ENCODE measurements at places on chromosomes 7 and 10.

- peak; percentile 25 for DNase-seq
Observed at GRCh38 chr7:157980774-157981173, 606.8 kb downstream of the PTPRN2 start.

DNA sequence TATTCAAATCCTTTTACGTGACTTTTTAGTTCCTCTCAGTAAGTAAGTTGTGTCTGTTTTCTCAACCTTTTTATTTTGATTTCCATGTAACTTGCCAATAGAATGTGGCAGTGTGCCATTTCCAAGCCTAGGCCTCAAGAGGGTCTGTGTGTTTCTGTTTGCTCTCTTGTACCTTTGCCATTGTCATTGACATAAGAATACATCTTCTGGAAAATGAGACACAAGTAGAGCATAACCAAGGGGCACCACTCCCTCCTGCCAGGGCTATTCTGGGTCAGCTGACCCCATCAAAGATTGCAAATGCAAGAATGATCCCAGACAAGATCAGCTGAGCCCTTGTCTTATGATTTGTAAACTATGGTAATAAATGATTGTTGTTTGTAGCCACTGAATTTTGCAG lies 524.0 kb downstream of the IPMK start:
- no peak for DNase-seq

DNA sequence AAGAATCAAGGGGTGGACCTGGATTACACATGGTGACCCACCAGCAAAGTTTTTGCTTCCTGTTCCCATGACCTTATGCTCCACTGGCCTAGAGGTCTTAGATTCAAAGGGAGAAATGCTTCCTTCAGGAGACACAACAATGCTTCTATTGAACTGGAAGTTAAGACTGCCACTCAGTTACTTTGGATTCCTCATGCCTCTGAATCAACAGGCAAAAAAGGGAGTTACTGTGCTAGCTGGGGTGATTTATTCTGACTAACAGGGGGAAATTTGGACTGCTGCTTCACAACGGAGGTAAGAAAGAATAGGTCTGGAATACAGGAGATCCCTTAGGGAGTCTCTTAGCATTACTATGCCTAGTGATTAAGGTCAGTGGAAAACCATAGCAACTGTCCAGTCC lies 10.3 kb downstream of the TMEM229A start:
- no peak for DNase-seq

- no peak for DNase-seq
Observed at GRCh38 chr10:63976538-63976937, 455.3 kb downstream of the REEP3 start.

GRCh38 chr10:16606421-16606820 lies 84.7 kb upstream of the C1QL3 start:
- no peak for DNase-seq

GRCh38 chr7:114976666-114977065 lies 54.8 kb downstream of the MDFIC start:
- DNase-seq, result no peak

GRCh38 chr7:154942691-154943090 lies 60.2 kb downstream of the PAXIP1 start:
- no peak for DNase-seq

DNA sequence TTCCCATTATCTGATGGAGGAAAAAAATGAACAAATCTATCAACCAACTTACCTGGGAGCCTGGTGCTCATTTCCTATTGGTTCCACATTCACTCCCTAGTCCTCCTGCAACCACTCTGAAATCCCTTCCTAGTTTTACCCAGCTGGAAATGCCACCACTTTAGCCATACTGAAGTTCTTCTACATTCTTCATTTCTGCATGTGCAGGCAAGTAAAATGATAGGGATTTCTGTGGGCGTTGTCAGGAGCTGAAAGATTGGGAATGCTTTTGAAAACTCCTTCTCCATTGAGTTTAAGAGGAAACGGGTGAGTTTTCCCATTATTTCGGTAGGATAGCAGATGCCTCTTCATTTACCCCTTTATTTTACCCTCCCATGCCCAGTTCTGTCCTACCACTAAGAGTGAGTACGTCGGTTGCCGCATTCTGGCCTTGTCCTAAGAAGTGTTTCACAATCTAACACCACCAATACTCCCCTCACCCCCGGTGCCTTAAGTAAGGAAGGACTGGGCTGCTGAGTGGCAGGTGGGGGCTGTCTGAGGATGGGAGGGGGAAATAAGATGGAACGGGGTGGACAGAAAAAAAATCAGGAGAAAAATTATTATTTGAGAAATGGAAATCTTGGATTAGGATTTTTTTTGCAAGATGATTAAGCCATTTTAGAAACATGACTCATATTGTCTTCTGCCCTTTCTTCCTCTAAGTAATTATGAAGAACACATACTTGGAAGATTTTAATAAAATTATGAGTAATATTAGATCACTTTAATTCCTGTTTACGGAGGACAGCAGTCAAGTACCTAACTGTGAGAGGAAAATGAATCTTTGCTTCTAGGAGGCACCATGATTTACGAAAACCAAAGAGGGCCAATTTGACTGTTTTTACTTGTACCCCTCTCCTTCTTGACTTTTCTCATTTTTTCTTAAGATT lies 13.2 kb upstream of the TAS2R60 start:
- no peak for DNase-seq

DNA sequence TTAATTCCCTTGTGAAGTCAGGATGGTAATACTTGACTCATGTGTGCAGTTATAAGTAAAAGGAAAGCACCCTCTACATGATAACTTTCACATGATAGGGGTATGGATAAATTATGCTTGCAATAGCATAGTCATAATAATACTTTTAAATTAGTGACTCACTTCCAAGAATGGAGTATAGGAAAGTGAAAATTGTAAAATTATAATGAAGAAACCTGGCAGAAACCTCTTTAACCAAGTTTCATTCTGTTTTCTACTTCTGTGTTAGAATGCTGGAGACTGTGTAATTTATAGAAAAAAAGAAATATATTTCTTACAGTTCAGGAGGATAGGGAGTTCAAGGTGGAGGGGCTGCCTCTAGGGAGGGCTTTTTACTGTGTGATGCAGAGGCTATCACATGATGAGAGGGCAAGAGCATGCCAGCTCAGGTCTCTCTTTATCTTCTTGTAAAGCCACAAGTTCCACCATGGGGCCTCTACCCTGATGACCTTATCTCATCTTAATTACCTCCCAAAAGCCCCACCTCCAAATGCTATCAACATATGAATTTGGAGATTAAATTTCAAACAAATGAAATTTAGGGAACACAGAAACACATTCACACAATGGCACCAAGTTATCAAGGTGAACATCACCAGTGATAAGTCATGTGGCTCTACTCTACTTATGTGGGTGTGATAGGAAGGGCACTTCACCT lies 43.2 kb downstream of the HDAC9 start:
- no peak for DNase-seq

GRCh38 chr7:24907311-24907886 lies 72.6 kb downstream of the OSBPL3 start:
- no peak for DNase-seq

DNA sequence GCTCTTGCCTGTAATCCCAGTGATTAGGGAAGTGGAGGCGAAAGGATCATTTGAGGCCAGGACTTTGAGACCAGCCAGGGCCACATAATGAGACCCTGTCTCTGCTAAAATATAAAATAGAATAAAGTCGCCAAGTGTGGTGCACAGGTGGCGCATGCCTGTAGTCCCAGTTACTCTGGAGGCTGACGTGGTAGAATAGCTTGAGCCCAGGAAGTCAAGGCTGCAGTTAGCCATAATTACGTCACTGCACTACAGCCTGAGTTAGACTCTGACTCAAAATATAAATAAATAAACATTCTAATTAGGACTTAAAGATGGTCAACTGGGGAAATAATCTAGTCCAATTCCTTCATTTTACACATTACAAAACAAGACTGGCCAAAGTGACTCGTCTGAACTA lies 768 bp downstream of the CHCHD2 start:
- DNase-seq, result no peak

DNA sequence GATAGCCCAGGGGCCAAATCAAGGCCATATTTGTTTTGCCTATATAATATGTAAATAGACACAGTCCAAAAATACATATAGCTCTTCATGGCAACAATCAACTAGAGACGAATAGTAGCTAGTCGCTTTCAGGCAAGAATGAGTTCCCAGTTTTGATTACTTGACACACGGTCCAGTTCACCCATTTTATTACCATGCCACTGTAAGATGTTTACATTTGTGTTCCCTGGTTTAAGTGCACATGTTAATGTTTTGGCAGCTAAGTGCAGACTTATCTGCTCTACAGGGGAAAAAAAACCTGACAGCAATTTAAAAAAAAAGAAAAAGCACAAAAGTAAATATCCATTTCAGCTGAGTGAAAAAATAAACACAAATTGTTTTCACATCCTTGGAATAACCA lies 213.1 kb downstream of the TPK1 start:
- DNase-seq, result no peak

DNA sequence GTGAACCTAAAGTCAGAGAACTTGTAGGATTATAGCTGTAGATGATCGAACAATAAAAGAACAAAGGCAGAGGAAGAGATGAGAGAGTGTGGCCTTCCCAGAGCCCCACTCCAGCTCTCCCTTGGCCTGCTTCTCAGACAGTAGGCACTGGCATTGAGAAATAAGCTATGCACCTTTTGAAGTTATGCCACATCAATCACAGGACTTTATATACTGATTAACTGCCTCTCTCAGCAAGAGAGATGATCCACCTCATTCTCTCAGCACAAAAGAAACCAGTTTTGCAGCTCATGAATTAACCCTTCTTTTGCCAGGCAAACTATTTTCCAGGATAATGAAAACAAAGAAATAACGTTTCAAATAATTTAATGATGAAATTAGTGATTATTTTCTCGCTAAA lies 22.0 kb upstream of the CTTNBP2 start:
- no peak for DNase-seq

DNA sequence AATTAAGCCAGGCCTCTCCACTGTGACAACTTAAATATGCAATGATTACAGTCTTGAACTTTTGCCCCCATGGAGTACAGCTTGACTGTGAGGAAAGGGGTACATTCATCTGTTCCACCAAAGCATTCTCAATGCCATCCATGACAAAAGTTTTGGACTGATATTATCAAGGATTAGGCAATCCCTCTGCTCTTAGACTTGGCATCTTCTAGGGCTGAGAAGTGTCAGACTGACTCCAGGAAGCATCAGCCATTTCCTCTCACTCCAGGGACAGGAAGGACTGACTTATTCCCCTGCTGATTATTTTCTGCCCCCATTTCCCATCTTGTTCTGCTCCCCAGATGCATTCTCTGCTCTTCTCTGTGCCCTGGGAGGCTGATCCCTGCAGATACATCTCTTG lies 69.7 kb downstream of the ZNF365 start:
- no peak for DNase-seq

GRCh38 chr7:131471250-131472004 lies 85.0 kb downstream of the PODXL start:
- no peak for DNase-seq

GRCh38 chr10:100769481-100769880 lies 24.1 kb downstream of the PAX2 start:
- no peak for DNase-seq

- no peak for DNase-seq
Observed at GRCh38 chr7:39130857-39131526, 153.3 kb downstream of the POU6F2 start.

GRCh38 chr7:33700001-33700899 lies 205.1 kb upstream of the BMPER start:
- no peak for DNase-seq

- no peak for DNase-seq
Observed at GRCh38 chr10:120503689-120504088, 46.7 kb downstream of the PLPP4 start.

- DNase-seq, result peak; percentile 21
Observed at GRCh38 chr10:78419481-78420265, 386.0 kb downstream of the RPS24 start.

DNA sequence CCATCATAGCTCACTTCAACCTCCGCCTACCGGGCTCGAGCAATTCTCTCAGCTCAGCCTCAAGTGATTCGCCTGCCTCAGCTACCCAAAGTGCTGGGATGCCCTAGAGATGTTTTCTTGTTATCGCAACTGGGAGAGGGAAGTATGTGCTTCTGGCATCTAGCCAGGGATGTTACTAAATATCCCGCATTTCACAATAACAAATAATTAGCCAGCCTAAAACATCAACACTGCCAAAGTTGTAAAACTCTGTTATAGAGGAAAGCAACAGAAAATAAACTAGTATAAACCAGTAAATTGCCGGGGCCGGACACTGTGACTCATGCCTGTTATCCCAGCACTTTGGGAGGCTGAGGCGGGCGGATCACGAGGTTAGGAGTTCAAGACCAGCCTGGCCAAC lies 7.2 kb downstream of the INA start:
- DNase-seq, result no peak
